ENCODE measurements at places on chromosomes 2 and 18.

- no peak for DNase-seq
Observed at GRCh38 chr2:128441341-128442052, 122.8 kb upstream of the HS6ST1 start.

- no peak for DNase-seq
Observed at GRCh38 chr2:144516411-144516980, 3.4 kb downstream of the ZEB2 start.

DNA sequence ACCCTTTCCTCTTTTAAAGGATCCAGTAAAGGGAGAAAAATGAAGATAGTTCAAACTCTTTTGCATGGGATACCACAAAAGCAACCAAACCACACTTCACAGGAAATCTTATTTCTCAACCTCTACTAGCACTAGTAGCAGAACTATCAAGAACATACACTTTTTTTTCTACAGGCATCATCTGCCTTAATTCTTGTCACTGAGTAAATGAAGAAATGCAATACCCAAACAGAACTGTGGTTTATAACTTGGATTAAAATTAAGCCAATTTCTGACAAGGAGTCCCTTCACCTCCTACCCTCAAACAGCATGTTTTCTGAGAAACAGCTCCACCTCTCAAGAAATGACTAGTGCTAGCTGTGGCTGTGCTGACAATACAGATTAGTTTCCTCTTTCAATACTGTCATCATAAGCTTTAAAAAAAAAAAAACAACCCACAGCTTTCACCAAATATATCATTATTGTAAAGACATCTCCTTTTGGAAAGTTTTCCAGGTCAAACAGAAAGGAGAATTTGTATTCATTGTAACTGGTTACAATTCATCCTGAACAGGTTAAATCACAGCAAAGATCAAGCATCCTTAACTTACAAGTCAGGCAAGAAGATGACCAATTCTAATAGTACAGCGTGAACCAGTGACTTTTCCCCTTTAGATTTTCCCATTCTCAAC is 44.4 kb downstream of the PTPN2 start:
- no peak for DNase-seq

DNA sequence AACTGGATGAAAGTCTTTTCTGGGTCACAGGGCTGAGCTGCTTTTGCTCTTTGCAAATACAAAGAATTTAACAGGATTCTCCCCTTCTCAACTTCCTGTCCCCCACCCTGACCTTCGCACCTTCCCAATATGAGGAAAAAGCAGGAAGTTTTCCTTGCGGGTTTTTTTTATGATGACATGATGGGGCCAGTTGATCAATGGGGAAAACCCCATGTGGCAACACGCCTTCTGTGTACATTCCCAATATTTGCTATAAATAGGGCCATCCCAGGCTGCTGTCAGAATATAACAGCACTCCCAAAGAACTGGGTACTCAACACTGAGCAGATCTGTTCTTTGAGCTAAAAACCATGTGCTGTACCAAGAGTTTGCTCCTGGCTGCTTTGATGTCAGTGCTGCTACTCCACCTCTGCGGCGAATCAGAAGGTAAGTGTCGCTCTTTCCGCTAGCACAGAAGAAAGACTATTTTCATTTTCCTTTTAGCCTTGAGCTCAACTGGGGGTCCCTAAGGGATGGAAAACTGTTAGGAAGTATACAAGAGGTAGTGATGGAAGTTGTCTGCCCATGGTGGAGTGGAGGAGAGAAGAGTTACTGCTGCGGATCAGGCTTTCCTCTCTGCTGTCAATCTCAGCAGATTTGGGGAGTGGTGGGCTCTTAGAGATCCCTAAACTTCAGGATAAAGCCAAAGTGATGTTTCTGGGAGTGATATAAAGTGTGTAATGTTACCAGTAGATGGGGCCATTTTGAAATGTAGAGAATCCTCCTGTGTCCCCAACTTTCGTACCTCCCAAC is at the start of gene CCL20:
CCL20 (plus strand) TSS at position 281 of the 792 bp plus-strand sequence; CDS start at position 351, 70 bp downstream.
- DNase-seq = no peak

DNA sequence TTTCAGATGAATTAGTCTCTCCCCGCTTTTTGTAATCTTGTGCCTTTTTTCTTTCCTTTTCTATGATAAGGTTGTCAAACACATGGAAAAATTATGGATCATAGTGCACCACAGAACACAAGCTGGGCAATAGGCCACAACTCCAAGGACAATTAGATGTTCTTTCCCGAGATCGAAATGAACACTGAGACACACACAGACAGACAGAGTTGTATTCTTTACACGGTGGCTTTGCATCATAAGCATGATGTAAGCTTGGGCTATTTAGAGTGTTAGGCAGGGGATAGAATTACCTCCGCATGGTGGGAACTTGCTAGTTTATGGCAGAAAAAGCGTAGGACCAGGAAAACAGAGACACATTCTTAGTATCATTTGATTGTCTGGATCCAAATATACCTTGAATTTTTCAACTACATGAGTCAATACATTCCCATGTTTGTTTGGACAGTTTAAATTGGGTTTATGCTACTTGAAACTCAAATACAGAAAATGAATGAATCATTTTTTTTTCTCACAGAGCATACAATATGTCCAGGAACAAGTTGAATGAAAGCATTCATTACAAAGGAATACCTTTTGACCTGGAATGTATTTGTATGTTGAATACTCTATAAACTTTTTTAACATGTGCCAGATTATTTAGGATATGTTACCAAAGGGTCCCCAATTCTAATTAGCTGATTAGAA is 1611.5 kb upstream of the TMEFF2 start:
- DNase-seq = no peak

DNA sequence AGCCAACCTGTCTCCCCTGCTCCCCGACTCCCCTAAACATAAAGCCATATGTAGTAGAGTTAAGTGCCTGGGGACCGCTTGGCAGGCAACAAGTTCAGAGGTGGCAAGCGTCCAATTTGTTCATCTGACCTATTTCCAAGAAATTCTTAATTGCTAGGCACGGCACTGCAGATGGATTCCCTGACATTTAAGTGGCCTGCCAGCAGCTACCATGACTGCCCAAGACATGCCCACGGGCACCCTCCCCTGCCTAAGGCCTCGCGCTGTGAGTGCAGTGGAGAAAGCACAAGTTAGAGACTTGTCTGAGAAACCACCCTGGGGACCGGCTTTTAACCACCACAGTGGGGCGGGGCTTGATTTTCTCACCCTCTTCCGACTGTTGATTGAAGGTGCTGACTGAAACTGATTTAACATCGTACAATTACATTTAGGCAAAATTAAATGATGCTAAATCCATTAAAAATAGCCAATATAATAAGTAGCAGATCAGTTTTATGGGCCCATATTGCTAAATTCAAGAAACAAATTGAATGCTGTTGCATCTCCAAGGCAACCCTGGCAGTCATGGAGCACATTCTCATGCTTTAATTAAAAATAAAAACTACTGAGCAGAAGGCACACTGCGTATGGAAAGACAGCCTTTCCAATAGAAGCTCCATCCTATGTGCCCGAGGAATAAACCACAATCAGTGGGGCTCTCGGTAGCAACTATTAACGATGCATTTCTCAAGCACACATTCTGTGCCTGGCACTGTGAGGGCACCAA is 163.6 kb upstream of the ACAA2 start:
- no peak for DNase-seq

GRCh38 chr2:56230156-56230555 is 46.4 kb downstream of the CCDC85A start:
- no peak for DNase-seq

- no peak for DNase-seq
Observed at GRCh38 chr2:234395891-234396420, 100.9 kb downstream of the ARL4C start.

DNA sequence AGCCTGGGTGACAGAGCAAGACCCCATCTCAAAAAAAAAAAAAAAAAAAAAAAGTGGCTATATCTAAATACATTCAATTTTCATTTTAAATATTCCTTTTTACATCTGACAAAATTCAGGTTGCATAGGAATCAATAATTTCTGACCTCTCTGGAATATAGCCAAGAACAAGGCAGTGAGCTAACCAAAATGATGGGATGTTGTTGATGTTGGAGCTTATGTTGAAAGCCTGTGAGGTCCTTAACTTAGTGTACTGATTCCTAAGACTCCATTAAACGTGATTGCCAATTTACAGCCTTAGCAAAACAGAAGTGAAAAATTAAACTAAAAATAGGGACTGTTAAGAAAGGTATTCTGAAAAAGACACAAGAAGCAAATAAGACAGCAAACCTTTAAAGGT is 109.6 kb downstream of the MEP1B start:
- no peak for DNase-seq

GRCh38 chr2:121778741-121779487 is 23.5 kb downstream of the TSN start:
- no peak for DNase-seq

GRCh38 chr18:58413667-58414628 is 214.9 kb downstream of the ALPK2 start:
- DNase-seq = no peak

- DNase-seq = no peak
Observed at GRCh38 chr2:42823744-42824453, 31.5 kb upstream of the HAAO start.

GRCh38 chr2:170554278-170554955 is 160.7 kb upstream of the SP5 start:
- peak; percentile 53 for DNase-seq

- no peak for DNase-seq
Observed at GRCh38 chr2:70403267-70404053, 101.6 kb upstream of the FAM136A start.

GRCh38 chr2:239343946-239344856 is 56.6 kb downstream of the HDAC4 start:
- DNase-seq = no peak

- DNase-seq = no peak
Observed at GRCh38 chr18:37422116-37422515, 143.5 kb downstream of the CELF4 start.

- peak; percentile 29 for DNase-seq
Observed at GRCh38 chr2:166180951-166181812, 53.4 kb upstream of the SCN1A start.

GRCh38 chr2:230170532-230170931 is 49.3 kb downstream of the SP110 start:
- no peak for DNase-seq

- no peak for DNase-seq
Observed at GRCh38 chr2:189673661-189674373, 653 bp upstream of the ANKAR start.

GRCh38 chr2:174805803-174806202 is 41.5 kb upstream of the CHRNA1 start:
- DNase-seq = no peak

GRCh38 chr2:219567791-219568361 is 3.5 kb downstream of the OBSL1 start:
- DNase-seq = no peak

DNA sequence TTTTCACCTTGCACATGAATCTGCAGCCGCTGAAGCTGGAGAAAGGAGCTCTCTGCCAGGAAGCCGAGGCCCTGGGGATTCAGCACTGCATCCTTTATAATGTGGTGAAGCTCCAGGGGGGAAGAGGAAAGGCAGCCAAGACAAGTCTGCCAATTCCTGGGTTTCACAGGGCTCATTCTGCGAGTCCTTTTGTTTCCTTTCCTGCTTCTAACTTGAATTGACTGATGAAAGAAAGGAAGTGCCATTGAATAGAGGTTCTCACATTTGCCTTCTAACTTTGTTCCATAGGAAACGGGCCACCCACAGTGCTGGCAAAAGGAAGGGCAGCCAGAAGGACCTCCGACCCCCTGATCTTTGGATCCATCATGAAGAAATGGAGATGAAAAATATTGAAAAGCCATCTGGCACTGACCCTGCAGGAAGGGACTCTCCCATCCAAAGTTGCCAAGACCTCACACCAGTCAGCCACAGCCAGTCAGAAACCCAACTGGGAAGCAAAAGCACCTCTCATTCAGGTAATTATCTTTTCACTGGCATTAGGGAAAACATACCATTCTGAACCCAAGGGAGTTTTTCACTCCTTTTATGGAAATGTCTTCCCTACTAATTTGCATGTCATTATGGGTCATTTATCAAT is 765.4 kb downstream of the MBD2 start:
- DNase-seq = peak; percentile 79

GRCh38 chr18:44805176-44805575 is 124.5 kb downstream of the SETBP1 start:
- DNase-seq = no peak

DNA sequence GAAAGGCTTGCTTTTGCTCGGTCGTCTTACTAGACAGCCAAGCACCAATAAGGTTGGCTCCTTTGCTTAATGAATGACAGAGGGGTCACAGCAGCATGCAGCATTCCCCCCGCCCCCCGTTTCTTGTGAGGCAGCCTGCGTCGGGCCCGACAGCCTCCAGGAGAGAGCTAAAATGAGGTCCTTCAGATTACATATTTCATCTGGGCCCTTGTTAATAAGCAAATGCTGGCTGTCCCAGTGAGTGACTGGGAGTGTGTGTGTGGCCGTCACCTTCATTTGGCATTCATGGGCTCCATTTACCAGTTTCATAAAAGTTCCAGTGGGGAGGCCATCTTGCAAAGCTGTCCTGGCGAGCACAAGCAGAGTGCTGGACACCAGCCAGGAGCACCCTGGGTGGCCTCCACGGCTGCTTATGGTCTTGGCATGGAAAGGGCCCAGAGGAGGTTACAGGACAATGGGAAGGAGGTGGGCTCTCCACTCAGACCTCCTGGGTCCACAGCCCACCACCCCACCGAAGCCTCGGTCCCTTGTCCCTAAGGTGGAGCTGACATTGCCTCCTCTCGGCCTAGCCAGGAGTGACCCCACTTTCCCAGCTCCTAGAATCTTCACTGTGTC is 37.2 kb downstream of the ODC1 start:
- DNase-seq = no peak

All from astrocyte of the cerebellum (primary cell).